ENCODE measurements at places on chromosomes 1 and 21. TPM values are rescaled to one million over a fixed set of nuclear protein-coding genes. Genes with fewer than 3 reads are reported as not detected.

Gene FGR
- 0.46 TPM for total RNA-seq

Gene ERRFI1
- 16.5 TPM for total RNA-seq

Gene DPT
- not detected for total RNA-seq

Gene LCE3D
- not detected for total RNA-seq

Gene TMOD4
- total RNA-seq: 1.1 TPM

Gene PRAMEF14
- total RNA-seq: not detected

Gene CAPN8
- total RNA-seq: 0.13 TPM

Gene SAMD13
- 1.8 TPM for total RNA-seq

Gene RGS8
- not detected for total RNA-seq

Gene CCDC17
- total RNA-seq: 3.9 TPM

Gene MAP3K21
- total RNA-seq: 0.67 TPM
